ENCODE measurements at places on chromosomes 11 and 22.

GRCh38 chr22:46902998-46903916, 140.8 kb downstream of the TBC1D22A start:
- peak; percentile 64 for DNase-seq

DNA sequence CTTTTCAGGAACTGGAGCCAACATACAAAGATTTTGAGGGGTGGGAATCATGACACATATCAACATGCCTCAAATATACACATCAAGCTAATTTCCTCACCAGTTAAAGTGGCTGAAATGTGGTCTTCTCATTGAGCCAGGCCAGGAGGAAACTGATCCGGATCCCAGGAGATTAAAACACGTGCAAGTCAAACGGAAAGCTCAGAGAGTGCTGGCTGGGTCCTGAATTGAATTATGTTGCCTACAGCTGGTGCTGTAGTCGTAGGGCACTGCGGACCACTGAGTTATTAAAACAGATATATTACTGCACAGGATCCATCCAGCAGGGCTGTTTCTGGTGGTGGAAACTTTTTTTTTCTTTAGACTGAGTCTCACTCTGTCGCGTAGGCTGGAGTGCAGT, 14.1 kb upstream of the WNT7B start:
- no peak for DNase-seq

GRCh38 chr11:77353131-77353530, 51.6 kb upstream of the GDPD4 start:
- no peak for DNase-seq

DNA sequence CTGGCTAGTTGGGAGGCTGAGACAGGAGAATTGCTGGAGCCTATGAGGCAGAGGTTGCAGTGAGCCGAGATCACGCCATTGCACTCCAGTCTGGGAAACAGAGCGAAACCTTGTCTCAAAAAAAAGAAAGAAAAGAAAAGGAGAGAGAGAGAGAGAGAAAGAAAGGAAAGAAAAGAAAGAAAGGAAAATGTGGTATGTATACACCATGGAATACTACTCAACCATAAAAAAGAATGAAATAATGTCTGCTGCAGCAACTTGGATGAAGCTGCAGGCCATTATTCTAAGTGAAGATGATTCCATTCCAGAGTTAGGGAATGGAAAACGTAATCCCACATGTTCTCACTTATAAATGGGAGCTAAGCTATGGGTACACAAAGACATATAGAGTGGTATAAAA, 30.8 kb downstream of the TTC28 start:
- DNase-seq: no peak

DNA sequence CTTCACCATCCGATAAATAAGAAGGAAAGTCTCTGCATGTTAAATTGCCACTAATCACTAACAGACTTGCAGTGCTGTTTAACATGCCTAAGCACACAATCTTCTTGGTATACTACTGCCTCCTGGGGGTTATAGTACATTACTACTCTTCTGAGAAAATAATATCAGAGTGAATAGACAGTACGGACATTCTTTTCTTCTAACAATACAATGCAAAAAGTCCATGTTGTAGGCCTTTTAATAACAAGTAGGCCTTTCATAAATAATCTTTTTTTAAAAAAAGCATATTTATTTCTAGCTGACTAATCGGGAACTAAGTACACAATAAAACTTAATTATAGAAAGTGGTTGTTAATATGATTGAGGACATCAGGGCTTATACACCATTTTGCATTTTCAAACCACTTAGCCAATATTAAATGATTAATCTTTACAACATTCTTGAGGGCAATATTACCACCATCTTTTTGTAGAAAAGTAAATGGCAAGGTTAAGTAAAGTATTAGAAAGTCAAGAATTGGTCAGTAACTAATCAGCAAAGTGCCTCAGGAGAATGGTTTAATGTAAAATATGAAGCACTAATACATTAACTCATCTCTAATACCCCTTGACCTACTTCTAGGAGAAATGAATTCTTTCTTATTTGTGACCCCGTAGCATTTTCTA, 84.7 kb downstream of the TTC28 start:
- no peak for DNase-seq
